ELR (cell line): ENCODE measurements at places on chromosomes 7 and 10.

DNA sequence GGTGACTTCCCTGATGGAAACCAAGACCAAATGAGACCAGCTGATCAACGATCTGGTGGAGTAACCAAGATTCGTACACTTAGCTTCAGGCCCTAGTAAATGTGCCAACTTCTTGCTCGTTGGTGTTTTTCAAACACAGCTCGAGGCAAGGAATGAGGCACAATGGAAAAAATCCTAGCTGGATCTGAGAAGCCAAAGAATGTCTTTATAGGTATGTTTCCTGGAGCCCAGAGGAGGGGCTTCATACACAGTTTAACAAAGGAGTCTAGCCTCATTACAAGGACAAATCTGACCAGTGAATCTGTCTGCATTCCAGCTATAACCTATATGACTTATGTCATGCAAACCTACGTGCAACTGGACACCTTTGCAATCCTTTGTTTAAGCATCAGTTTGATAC lies 3.7 kb downstream of the COL17A1 start:
- DNase-seq = no peak

DNA sequence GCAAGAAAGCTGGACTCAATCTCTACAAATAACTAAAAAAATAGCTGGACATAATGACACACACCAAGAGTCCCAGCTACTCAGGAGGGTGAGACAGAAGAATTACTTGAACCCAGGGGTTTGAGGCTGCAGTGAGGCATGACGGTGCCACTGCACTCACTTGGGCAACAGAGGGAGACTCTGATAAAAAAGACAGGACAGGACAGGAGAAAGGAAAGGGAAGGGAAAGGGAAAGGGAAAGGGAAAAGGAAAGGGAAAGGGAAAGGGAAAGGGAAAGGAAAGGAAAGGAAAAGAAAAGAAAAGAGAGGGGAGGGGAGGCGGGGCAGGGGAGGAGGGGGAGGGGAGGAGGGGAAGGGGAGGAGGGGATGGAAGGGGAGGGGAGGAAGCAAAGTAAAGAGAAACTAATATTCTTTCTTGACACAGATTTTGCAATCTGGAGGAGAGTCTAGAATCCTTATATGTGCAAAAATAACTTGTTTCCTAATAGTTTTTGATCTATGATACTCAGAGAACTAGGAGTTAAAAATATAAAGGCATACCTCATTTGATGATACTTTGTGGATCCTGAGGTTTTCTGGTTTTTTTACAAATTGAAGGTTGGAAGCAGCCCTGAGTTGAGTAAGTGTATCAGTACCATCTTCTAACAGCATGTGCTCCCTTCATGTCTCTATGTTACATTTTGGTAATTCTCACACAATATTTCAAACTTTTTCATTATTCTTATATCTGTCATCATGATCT lies 8.0 kb downstream of the SAR1A start:
- DNase-seq = peak; percentile 32

- peak; percentile 70 for DNase-seq
These were observed 14.5 kb downstream of the LBX1 start for GRCh38 chr10:101214446-101215396.

GRCh38 chr10:35606430-35606829 lies 1.3 kb downstream of the GJD4 start:
- DNase-seq = peak; percentile 8

DNA sequence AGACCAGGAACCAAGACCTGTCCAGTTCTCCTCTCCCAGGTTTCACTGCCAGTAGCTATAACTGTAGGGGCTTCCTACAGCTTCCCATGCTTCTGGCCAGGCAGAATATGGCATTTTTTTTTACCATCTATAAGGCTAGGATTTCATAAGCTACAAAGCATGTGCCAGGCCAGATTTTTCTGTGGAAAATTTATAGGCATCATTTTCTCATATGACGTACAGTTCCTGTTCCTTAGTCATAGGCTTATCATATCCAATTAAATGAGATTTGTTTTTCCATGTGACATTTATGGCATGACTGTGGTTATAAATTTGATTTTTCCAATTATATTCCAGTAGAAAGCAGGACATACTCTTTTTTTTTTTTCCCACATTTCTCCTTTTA lies 208.6 kb upstream of the NPY start:
- peak; percentile 42 for DNase-seq

DNA sequence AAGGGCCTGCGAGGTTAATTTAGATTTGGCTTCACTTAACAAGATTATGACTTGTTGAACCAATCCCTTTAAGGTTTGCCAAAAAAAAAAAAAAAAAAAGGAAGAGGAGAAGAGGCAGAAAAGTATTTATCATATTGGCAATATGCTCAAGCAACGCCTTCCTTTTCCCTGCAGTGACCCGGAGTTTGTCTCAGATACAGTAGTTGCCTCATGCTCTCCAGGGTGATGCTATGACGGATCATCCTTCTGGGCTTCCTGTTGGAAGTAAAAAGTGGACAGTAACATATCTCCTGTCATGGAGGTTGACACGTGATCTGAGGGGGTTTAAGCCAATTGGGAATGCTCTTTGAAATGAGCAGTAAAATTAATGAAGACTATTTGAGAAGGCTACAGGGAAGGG lies 117.3 kb downstream of the BMPER start:
- no peak for DNase-seq

DNA sequence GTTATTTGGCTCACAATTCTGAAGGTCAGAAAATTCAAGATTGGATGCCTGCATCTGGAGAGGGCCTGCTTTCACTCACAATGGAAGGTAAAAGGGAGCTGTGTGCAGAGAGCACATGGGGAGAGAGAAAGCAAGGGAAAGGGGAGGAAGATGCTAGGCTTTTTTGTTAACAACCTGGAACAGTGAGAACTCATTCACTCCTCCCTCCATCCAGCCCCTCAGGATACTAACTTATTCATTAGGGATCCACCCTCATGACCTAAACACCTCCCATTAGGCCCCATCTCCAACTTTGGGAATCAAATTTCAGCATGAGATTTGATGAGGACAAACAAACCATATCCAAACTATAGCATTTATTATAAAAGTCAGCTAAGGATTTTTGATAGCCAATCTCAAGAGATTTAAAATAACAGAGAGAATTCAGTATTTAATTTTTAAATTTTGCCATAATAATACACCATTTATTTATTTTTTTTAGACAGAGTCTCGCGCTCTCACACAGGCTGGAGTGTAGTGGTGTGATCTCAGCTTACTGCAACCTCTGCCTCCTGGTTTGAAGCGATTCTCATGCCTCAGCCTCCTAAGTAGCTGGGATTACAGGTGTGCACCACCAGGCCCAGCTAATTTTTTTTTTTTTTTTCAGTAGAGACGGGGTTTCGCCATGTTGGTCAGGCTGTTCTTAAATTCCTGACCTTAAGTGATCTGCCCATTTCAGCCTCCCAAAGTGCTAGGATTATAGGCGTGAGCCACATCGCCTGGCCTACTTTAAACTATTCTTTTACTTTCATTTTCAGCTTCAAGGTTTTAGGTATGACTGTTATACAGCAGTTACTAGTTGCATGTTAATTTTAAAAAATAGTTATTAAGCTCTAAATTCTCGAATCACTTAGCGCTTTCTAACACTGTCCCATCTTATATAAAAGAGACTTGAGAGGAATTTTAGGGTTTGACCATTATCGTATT lies 20.3 kb upstream of the ETV1 start:
- no peak for DNase-seq

DNA sequence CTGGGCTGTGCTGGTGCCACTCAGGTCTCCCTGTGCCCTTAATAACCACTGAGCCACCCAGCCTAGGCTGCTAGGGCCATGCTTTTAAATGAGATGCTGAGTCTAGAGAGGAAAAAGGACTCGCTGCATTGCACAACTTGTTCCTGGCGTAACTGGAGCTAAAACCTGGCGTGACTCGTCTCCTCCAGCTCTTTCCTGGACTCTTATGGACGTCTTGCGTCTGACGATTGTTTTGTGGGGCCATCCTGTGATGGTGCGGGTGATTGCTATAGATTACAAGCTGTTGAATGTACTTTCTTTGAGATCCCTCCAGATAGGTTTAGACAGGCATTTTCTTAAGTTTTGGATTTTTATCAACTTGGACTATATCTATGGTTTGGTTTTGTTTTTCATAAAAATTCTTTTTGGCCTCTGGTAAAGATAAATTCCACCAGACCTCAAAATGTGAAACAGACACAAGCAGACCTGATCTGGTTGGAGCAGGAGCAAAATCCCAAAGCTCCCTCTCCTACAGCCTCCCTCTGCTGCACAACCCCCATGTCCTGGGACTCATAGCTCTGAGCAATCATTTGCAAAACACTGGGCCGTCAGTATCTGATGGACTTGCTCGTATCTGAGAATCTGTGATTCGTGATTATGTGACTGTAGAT lies 230.3 kb downstream of the ARHGAP12 start:
- peak; percentile 80 for DNase-seq

DNA sequence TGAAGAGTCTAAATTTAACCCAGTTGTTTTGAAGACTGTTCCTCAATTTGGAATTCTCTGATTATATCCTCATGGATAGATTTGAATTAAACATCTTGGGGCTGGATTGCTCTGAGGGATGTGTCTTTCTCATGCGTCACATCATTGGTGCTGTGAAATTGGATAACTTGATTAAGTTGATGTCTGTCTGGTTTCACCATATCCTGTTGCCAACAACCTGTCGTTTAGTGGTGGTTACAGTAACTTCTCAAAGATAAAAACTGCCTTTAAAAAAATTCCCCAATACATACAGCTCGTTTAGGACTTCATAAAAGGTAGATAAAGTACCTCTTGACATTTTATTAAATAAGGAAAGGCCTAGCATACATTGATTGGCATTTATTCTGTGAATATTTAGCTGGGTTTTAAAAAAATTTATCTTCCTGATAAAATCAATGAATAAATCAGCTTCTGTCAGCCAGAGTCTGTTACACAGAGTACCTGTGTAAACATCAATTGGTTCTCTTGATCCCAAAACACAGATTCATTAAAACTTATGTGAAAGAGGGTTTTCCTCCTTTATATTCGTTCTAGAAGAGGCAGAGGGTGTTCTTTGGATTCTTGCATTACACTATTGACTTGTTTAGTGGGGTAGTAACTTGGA lies 10.5 kb downstream of the CRCP start:
- DNase-seq = no peak

GRCh38 chr7:135775230-135775629 lies 26.6 kb upstream of the FAM180A start:
- no peak for DNase-seq

- peak; percentile 36 for DNase-seq
These were observed 716.6 kb upstream of the FZD8 start for GRCh38 chr10:36358736-36359135.

- peak; percentile 46 for DNase-seq
These were observed 473 bp upstream of the GPER1 start for GRCh38 chr7:1087465-1087814.

DNA sequence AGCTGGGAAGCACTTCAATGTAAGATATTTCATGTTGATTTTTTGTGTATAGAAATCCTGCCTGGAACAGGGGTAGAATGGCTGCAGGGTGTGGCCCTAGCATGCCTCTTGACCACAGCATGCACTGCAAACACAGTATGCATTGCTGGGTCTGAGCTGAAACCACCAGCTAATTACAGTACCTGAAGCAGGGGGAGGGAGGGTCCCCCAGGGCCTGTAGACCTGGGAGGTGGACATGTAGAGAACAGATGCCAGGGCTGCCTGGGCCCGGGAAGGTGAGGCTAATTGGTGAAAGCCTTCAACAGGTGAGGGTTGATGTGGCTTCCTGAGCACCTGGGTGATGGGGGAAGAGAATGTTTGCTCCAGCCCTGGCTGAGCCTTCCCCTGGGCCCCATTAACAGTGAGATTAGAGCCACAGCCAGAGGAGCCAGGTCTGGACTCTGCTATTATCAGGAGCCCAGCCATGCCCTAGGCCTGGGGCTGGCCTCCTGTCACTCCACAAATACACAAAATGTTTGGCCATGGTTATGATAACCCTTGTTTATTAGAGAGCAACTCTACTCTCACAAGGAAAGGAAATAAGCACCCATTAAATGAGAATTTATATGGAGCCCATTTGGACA lies 83.3 kb downstream of the PLXNA4 start:
- no peak for DNase-seq

- DNase-seq = no peak
These were observed 20.0 kb upstream of the GALNTL5 start for GRCh38 chr7:151936207-151936606.

GRCh38 chr7:98418636-98419315 lies 17.9 kb upstream of the BAIAP2L1 start:
- DNase-seq = peak; percentile 98

GRCh38 chr10:124602646-124603365 lies 141.2 kb downstream of the LHPP start:
- no peak for DNase-seq

DNA sequence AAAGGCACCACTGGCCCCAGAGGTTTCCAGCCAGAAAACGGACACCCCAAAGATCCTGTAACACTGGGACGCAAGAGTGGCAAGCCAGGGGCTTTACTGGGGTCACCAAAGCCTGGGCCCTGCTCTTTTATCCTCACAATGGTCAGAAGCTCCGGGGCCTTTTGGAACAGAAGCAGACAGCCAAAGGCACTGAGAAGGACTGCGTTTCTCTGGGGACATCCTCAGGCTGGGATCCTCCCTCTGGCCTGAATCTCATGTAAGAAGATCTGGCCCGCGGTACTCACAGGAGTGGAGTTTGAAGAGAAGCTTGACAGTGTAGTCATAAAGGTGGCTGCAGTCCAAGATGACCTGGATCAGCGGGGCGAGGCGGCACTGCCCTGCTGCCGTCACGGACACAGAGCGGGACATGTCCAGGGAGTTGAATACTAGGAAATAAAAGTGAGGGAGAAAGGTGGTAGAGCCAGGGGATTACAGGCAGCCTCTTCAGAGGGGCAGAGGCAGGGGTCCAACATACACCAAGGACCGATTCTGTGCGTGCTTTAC lies 81.4 kb downstream of the SPDYE5 start:
- DNase-seq = no peak

DNA sequence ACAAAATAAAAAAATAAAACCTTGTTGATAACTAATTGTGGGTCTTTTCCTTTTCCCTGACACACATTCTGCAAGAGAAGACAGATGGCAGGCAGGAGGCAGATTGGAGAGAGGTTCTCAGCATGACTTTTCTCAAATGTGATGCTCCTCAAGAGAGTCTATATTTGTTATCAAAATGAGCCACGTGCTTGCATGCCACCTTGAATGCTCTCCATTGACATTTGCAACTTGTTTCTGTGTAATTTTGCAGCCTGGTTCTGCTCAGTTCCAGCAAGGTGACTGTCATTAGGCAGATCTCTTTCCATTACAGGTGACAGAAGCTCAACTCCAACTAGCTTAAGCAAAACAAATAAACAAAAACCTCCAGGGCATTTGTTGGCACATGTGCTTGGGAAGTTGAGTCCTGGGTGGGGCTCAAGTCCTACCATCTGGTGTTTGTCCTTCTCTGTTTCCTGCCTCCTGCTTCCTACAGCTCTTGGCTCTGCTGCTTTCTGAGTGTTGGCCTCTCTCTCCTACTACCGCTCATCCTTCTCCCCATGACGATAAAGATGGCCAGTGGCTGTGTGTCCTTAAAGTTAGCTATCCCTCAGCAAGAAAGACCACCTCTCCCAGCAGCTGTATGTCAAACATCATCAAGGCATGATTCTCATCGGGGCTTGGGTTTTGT lies 56.7 kb downstream of the GRK5 start:
- no peak for DNase-seq

GRCh38 chr10:96695366-96695765 lies 24.9 kb downstream of the PIK3AP1 start:
- no peak for DNase-seq

- no peak for DNase-seq
These were observed 222.2 kb downstream of the KCNMA1 start for GRCh38 chr10:77415313-77415960.
